ENCODE measurements at places on chromosomes 11 and 22.
A peak's percentile ranks its signal among the peaks of the same experiment; 100 is the strongest.

DNA sequence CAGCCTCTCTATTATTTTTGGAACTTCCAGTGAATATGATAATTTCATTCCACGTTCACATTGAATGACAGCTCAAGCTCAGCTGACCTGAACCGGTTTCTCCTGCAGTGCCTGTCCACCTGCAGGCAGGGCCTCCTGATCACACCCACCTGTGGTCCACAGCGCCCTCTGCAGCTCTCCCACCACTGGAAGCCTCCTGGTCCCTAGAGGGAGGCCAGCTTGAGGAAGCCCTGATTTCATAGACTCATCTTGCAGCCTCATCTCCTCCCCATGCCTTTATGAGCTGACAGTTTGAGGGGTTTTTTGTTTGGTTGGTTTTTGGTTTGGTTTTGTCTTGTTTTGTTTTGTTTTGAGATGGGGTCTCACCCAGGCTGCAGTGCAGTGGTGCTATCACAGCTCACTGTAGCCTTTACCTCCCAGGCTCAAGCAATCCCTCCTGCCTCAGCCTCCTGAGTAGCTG, 29.9 kb upstream of the MALAT1 start:
- no peak for DNase-seq

GRCh38 chr11:132024587-132025295, 654.3 kb downstream of the NTM start:
- DNase-seq: no peak

DNA sequence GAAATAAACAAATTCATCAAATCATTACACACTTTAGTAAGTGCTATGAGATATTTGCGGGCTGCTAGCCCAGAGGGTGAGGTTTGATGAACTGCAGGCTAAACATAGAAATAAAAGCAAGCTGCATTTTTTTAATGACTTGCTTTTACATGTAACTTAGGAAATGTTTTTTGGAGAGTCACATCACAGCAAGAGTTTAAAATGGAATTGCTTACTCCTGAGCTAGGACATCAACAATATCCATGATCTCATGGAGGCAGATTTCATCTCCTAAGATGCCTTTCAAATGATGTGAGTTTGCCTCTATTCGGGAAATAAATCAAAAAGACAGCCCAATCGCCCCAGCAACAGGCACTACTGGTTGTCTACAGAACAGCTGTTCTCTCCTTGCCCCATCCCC, 73.4 kb upstream of the CD44 start:
- DNase-seq: no peak

DNA sequence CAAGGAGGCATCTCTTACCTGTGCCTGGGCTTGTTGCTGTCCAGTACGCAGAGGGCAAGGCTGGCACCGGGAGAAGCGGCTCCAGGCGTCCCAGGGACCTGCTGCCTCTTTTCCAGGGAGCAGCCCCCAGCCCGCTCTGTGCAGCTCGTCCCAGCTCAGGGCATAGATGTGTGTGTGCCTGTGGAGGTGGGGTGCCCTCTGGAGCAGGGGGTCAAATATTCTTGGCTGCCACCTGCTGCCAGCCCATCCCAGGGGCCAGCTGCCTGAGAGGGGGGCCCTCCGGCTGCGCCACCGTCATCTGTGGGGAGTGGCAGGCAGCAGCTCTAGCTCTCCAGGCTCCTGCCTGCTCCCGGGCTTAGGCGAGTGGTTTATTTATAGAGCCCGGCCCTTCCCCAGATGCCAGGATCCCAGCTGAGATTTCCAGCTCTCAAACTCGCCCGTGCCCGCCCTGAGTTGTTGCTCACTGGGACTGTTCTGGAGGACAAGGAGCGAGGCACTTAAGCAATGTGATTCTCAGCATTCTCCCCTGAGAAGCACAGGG, 87.5 kb downstream of the RTL6 start:
- no peak for DNase-seq

DNA sequence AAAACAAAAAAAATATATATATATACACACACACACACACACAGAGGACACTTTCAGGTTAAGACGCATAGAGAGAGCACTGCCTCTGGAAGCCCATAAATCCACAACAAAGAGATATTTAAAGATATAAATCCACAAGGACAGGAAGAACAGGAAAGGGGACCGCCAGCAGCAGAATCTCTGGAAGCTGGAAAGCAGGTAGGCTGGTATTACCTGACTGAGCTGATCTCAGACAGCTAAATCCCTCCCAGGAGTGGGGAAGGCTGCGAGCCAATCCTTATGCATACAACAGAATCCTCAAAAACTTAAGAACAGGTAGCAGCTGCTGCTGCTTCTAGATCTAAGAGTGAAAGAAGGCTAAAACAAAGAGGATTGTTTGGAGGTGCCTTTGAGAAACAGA, 1.8 kb upstream of the MCAT start:
- DNase-seq: no peak

DNA sequence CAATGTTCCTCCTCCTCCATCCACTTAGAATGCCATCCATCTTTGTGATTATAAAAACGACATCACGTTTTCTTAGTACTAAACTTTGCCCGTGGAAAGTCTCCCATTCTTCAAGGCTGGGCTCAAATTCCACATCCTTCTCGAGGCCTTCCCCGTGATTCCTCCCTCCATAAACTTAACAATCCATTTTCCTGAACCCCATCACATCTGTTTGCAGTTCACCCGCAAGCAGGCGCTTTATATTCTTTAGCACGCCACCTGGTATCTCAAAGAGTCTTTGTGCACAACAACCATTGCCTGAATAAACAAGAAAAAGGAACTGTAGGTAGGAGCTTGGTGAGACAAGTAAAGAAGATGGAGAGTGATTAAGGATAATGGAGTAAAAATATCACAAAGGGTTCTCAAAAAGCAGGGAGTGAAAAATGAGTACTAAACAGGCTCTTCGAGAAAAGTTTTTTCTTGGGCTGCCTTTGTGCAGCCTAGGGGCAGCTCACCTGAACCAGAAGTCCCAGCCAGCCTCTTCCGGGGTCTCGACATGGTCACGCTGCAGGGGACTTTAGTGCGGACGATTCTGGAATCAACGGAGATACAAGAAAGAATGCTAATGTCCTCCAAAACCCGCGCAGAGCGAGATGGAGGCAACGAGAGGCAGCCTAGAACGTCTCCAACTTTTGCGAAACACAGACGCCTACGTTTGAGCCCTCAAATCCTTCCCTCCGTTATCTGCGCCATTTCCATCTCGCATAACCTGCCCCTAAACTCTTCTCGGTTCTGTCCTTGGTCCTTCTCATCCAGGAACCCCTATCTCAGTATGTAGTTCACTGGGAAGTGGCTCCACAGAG, 585 bp downstream of the THYN1 start:
- DNase-seq: no peak

GRCh38 chr11:104001561-104002056, 34.8 kb upstream of the DDI1 start:
- no peak for DNase-seq

- no peak for DNase-seq
Measured at GRCh38 chr11:31096191-31096805, 273.2 kb downstream of the DCDC1 start.

GRCh38 chr11:117502015-117502778, 174.5 kb downstream of the CEP164 start:
- no peak for DNase-seq

- DNase-seq: no peak
Measured at GRCh38 chr11:408154-409007, 6.4 kb downstream of the SIGIRR start.

- DNase-seq: no peak
Measured at GRCh38 chr11:68090706-68091105, 30.5 kb downstream of the CHKA start.

GRCh38 chr11:78542007-78542406, 32.7 kb downstream of the NARS2 start:
- no peak for DNase-seq

DNA sequence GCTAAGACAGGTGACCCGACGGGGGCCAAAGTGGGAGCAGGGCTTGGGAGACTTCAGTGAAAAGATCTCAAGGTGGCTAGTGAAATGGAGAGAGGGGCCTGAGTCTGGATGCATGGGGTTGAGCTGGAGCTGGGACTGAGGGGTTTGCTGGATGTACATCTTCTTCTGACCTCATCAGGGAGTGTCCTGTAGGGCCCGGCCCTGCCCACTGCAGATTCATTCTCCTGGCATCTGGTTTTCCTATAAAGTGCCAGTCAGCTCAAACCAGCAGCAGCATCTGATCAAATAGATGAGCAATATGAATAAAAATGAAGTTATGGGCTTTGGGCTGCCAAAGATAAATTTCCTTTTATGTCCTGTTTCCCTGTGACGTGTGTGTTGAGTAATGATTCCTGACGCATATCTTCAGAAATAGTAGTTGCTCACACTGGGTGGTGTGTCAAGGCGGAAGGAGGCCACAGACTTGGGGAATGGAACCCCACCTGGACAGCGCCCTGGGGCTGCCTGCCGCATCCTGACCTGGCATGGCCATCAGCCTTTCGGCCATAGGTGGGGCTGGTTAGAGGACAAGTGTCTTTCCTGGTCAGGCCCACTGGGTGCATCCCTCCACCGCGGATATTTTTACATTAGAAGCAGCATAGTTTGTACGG, 135.4 kb downstream of the OSBP2 start:
- peak; percentile 75 for DNase-seq

DNA sequence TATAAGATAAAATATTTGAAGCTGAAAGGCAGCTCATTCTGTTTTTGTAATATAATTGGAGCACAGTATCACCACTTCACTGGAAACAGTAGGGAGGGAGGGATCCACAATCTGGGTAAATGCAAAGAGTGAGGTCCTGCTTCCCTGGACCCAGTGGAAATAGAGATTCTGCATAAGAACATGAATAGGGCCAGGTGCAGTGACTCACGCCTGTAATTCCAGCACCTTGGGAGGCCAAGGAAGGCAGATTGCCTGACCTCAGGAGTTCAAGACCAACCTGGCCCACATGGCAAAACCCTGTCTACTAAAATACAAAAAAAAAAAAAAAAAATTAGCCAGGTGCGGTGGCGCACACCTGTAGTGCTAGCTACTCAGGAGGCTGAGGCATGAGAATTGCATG, 143.7 kb downstream of the DBX1 start:
- no peak for DNase-seq

DNA sequence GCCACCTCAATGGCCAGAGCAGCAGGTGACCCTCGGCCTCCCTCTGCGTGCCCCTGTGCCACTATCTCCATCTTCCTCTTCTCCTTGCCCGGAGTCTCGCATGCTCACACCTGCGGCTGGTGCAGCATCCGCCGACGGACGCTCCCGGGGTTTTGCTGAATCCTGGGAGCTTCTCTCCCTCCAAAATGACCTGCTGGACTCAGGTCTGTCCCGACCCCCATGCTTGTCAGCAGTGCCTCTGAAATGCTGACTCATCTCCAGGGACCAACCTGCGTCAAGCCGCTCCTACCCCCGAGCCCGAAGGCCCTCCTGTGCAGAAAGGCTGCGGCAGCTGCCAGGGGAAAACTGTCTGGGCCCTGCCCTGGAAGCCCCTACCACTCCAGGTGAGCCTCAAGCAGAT, 58.4 kb downstream of the CELSR1 start:
- no peak for DNase-seq

- DNase-seq: no peak
Measured at GRCh38 chr11:8267831-8268529, 4.3 kb upstream of the LMO1 start.

GRCh38 chr11:107583629-107584195, 7.2 kb upstream of the ELMOD1 start:
- DNase-seq: no peak

- no peak for DNase-seq
Measured at GRCh38 chr11:8019314-8020243, 32.4 kb downstream of the EIF3F start.

- no peak for DNase-seq
Measured at GRCh38 chr22:50309601-50309991, 2.1 kb upstream of the PLXNB2 start.

- DNase-seq: peak; percentile 56
Measured at GRCh38 chr11:67698247-67698646, 23.8 kb upstream of the ALDH3B2 start.

GRCh38 chr22:43227239-43227630, 40.3 kb upstream of the TTLL12 start:
- no peak for DNase-seq

- no peak for DNase-seq
Measured at GRCh38 chr11:5348551-5349194, 2.6 kb upstream of the OR51B6 start.

- DNase-seq: no peak
Measured at GRCh38 chr11:101553891-101554292, 29.9 kb downstream of the TRPC6 start.

- peak; percentile 95 for DNase-seq
Measured at GRCh38 chr11:66015454-66015881, 3.7 kb downstream of the CST6 start.

DNA sequence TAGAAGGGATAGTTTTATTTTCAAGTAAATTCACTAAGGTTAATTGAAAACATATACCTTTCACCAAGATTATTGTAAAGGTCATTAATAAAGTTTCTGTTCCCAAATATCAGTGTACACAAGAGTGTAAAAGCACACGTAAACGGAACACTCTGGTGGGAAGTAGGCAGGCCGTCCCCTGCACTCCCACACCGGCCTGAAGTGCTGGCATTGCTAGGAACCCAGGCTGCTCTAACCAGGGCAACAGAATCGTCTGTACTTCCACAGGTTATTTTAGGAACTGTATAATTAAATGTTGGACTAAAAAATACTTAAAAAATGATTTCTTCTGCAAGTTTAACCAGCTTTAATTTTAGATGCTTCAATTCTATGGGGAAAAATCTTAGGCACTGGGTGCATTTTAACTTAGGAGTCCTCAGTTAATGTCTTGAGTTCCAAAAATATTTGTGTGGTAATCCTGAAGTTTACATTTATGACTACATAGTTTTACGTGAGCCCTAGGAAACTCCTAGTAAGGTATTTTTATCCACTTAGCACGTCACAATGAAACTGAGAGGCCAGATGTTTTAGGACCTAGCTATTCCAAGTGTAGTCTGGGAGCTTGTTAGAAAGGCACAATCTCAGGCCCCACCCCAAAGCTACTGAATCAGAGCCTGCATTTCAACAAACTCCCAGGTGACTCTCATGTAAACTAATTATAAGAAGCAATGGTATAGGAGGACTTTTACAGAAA, 31.2 kb downstream of the KMT5B start:
- DNase-seq: no peak

- no peak for DNase-seq
Measured at GRCh38 chr11:45079943-45080719, 66.3 kb upstream of the PRDM11 start.

DNA sequence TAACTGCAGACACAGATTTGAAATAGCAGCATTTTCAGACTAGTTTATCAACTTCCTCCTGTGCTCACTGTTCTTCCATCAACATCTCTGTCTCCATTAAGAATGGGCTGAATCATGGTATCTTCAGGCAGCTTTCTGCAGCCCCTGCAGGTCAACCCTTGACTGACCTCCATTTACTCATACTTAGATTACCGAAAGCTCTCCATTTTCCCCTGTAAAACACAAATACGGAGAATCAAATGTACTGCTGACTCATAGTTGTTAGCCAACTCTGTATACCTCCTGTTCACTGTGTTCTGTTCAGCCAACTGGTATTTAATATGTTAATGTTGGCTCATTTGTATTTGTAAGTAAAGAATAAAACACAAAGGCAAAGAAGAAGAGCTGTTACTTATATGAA, 364.0 kb downstream of the CASP12 start:
- DNase-seq: no peak

GRCh38 chr11:10725907-10726253, 25.2 kb upstream of the CTR9 start:
- DNase-seq: no peak
